ENCODE measurements at places on chromosomes 16 and 17. TPM values are rescaled to one million over a fixed set of nuclear protein-coding genes. Genes with fewer than 3 reads are reported as not detected.

DNA sequence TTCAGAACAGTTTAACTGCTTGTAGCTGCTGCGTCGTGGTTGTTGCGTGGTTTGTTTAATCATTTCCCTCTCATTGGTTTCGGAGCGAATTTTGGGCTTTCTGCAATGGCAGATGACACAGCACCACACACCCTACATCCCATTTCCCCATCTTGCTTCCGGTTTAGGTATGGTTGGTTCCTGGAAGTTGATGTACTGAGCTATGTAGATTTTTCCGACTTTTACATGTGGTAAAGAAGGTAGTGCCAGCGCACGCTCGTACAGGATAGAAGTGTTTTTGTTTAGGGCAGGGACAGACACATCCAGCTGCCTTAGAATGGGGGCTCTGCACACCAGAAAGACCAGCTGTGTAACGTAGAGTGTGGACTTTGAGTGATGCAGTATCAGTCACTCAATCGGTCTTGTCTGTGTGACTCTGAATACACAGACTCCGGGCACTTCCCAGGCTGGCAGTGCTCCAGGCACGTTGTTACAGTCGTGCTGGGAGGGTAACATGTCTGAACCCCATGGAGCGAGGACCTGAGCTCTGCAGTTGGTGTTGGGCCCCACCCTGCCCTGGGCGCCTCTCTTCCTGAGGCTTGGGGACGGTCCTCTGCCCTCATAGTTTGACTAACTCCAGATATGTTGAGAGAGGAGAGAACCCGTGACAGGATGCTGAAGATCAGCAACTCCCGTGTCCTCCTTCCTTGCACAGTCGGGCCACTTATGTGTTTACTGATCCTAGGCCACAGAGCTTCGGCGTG, 172.0 kb upstream of the CHMP6 start:
- peak; percentile 30 for DNase-seq

- DNase-seq = no peak
Measured at GRCh38 chr16:72530434-72530833, 358.5 kb upstream of the PMFBP1 start.

GRCh38 chr16:68374246-68374805, 63.5 kb downstream of the PRMT7 start:
- no peak for DNase-seq

Gene ZNF597
- 3.2 TPM for total RNA-seq

DNA sequence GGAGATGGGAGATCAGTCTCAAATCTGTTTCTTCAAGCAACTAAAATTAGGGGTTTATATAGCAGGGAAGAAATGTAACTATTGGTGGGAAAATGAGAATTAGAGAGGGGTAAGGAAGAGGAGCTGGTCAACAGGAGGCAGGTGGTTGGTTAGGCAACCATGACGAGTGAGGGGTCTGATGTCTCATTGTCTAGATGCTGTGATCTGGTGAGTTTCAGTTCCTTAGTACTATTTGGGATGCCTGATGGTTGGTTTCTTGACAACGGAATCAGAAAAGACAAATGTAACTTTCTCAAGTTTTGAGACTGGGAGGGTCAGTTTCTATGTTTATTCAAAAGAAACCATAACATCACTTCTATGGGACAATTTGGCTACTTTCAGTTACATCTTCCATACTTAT, 415.3 kb upstream of the C16orf82 start:
- no peak for DNase-seq

Gene RGS9
- 3.0 TPM for total RNA-seq

DNA sequence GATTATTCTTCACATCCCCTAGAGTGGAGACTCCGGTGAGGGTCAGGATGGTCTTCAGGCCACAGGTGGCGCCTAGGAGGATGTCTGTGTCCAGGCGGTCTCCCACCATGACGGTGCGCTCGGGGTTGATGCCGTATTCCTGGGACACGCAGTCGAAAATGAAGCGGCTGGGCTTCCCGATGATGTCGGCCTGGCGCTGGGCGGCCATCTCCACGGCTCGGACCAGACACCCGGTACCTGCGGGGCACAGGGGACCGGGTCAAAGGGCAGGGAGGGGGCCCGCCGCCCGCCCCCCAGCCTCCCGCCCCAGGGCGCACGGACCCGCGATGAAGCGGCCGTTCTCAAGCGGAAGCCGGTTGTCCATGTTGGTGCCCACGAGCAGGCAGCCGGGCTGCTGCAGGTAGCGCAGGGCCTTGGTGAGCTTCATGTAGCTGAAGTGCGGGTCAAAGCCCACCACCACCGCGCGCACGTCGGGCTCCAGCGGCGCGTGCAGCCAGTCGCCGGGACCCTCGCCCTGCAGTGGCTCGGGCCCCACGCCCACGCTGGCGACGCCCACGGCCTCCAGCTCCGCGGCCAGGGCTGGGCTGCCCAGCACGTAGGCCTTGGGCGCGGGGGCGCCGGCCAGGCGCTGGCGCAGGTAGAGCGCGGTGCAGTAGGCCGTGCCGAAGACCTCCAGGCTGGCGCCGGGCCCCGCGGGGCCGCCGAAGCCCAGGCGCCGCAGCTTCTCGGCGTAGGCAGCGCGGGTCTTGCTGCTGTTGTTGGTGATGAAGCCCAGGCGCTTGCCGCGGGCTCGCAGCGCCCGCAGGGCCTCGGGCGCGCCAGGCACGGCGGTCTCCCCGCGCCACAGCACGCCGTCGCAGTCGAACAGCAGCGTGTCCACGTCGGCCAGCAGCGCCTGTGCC, 572 bp downstream of the PGP start:
- DNase-seq = no peak

Gene OR1A1
- total RNA-seq = not detected

- DNase-seq = no peak
Measured at GRCh38 chr17:41278176-41278955, 2.9 kb downstream of the KRTAP9-7 start.

Gene PYDC1
- total RNA-seq = not detected

GRCh38 chr16:53817812-53818550, 114.0 kb downstream of the FTO start:
- DNase-seq = no peak

GRCh38 chr16:61128545-61129323, 907.5 kb downstream of the CDH8 start:
- DNase-seq = no peak

- DNase-seq = no peak
Measured at GRCh38 chr17:21458054-21458453, 81.9 kb downstream of the KCNJ12 start.

Gene CYB5B
- 45.8 TPM for total RNA-seq

- no peak for DNase-seq
Measured at GRCh38 chr16:3946604-3947180, 66.2 kb upstream of the CREBBP start.

DNA sequence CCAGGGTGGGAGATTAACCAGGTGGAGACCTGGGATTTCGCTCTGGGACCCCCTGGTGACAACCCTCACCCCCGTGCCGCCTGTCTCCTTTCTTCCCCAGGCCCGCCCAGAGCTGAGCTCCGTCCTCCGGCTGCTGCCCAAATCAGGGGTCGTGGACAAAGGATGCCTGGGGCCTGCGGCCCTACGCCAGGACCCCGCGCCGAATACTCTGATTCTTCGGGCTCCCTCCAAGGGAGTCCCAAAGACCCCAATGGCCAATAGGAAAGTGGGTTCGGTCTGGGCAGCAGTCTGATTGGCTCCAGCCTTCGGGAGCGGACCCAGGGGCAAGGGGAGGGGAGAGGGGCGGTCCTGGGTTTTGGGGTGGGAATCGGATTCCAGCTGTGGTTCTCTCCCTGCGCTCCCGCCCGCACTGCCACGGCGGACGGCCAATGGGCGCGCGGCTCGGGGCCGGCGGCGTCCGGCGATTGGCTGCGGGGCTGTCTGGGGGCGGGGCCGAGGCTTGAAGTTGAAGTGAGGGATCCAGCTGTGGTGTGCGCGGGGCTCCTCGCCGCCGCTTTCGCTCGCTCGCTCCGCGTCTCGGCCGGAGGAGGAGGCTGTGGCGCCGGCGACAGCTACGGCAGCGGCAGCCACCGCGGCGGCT, at the start of gene CACNA1G:
CACNA1G (plus strand) TSS at position 531 of the 640 bp plus-strand sequence. CDS start 745 bp downstream, outside the sequence.
- DNase-seq = peak; percentile 93

DNA sequence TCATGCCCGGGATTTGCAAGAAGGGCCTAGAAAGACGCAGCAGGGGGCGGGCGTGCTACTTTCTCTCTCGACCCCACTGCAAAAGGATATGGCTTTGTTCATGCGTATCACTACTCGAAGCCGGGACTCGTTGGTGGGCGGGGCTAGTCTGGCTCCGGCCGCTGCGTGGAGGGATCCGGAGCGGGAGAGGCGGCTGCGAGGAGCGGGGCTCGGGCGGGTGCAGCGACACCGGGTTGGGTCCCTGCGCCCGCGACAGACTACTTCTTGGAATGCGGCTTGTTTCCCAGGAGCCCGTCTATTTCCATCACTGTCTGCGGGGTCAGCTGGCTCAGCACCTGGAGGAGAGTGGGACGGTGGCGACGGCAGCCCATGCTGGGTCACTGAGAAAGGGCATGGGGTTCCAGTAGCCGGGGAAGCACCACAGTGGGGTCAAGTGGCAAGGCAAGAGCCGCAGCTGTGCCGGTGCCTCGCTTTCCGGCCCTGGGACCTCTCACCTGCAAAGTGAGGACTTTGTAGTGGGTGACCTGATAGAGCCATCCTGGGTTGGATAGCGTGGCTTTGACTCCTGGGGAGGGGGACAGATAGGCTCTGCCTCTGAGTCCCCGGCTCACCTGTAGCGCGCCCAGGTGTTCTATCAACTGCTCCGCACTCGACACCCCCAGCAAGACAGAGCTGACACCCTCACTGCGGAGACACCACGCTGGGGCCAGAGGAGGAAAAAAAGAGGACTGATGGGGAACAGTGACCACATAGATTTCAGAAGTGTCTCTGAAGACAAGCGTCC, 6.6 kb downstream of the KCNAB3 start:
- DNase-seq = peak; percentile 94

- DNase-seq = no peak
Measured at GRCh38 chr17:21389394-21389793, 13.2 kb downstream of the KCNJ12 start.

DNA sequence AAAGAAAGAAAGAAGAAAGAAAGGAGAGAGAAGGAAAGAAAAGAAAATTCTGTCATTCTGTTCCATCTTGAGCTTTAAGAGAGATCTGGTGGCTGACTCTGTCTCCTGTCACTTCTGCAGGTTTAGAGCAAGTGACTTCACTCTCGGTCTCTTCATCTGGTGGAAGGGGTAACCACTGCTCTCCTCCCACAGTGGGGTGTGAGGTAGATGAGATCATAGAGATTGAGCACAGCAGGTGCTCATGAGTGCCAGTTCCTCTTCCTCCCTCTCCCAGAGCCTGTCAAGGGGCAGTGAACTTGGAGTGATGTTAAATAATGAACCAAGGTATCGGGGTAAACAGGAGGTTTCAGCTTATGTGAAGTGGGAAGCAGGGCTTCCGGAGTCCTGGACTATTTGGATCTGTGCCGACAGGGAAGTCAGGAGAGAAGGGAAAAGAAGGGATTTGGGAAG, 47.7 kb downstream of the BEAN1 start:
- no peak for DNase-seq

DNA sequence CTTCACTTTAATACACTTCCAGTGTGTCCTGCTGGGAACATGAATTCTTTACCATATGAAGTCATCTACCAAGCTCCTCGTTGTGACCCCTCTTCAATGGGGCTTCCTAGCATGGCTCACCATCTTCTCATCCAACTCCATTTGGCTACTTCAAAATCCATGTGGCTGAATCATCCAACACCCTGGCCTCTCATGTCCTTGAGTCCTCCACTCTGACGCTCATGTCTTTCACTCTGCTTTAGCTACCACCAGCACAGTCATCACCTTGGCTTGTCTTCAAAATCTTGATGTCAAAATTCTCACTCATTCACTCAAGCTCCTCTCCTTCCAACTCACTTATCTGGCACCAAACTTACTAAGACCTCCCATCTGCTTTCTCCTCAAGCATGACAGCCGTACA, 35.8 kb downstream of the AMFR start:
- no peak for DNase-seq

Gene FBXL20
- 29.8 TPM for total RNA-seq

- DNase-seq = no peak
Measured at GRCh38 chr17:77143306-77143705, 2.5 kb downstream of the SEC14L1 start.

Gene PDILT
- total RNA-seq = not detected

GRCh38 chr17:42345396-42346073, 42.7 kb downstream of the STAT3 start:
- no peak for DNase-seq

GRCh38 chr16:16073891-16074881, 124.8 kb downstream of the ABCC1 start:
- DNase-seq = no peak

- peak; percentile 43 for DNase-seq
Measured at GRCh38 chr17:81026266-81027036, 8.5 kb upstream of the BAIAP2 start.

DNA sequence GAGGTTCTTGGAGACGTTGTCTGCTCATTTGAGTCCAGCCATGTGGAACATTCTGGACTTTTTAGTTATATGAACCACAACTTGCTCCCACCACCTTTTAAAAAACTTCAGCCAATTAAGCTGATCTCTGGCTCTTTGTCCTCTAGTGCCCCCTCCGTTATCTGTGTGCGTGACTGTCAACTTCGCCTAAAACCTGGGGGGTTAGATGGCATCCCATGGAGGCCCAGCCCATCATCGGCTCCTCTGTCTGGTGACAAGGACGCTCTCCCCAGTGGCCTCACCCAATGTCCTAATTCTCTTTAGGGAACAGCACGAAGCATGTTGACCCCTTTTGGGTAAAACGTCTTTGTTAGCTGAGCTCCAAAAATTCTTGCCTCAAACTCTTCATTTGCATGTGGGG, 341.0 kb upstream of the TNRC6C start:
- no peak for DNase-seq

GRCh38 chr16:86414991-86415740, 95.2 kb upstream of the FOXF1 start:
- no peak for DNase-seq

DNA sequence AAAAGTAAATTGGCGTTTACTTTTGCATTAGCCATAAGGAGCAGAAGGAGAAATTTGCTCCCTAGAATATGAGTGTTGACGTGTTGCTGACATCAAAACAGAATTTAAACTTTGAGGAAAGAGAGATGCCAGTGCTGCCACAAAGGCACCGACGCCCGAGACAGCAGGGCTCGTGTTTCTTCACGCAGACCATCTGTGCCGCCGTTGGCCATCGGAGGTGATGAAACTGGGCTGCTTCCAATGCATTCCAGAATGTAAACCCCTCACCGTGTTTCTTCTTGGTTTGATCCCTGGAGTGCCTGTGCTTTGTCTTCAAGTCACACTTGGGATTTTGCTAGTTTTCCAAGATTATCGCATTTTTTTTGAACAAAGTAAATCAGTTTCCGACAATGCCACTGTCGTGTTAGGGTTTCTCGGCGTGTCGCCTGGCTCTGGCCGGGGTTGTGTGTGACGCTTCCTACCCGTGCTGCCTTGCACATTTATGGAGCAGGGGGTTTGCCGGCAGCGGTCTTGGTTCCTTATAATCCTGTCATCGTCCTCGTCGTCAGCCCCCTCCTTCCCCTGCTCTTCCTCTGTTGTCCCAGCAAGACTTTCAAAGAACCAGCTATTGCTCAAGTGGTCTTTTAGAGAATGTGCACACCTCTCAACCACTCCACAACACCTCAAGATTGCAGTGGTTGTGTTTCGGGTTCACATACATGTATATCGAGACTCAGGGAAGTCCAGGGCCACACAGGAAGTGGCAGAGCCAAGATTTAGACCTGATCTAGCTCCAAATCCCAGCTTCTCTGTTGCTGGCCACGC, 103.9 kb downstream of the METRNL start:
- peak; percentile 37 for DNase-seq

GRCh38 chr16:85185303-85186100, 73.2 kb upstream of the CIBAR2 start:
- no peak for DNase-seq

- no peak for DNase-seq
Measured at GRCh38 chr17:56351675-56352074, 198.4 kb downstream of the ANKFN1 start.

All from aorta (tissue), 5 donors.